ENCODE measurements at places on chromosomes 16 and 17.

GRCh38 chr16:68086860-68087268 lies 1.7 kb downstream of the NFATC3 start:
- no peak for DNase-seq

DNA sequence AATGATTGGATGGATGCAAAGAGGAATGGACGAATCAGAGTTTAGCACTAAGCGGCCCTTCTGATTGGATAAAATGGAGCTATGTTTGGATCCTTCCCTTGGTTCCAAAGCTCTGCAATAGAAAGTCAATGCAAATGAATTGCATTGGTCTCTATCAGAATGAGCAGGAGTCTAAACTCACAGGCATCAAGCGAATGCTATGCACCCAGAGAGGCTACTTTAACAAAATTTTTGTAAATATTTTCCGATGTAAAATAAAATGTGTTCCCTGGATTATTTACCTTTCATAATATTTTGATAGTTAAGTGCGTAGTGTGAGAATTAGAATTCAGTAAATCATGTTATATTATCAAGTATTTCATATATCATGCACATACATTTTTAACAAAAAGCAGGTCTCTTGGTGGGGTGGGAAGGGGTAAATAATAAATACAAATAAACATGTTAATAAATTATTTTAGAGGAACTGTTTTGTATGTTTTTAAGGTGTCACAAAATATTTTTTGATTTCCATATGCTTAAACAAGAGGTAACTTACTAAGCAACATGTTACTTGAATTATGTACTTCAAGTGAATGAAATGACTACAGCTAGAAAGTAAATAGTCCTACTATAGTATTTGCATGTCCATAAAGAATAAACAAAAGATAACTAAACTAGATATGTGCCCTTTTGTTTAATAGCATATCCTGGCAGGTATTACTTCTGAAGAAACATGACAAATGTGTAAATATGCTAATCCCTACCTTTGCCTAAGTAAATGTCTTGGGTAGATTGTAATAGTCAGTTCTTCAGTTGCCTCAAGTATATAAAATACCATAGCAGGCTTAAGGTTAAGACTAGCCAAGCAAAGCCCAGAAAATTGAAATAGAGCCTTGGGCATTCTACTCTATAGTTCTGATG lies 4.4 kb upstream of the UNK start:
- DNase-seq = no peak

- DNase-seq = no peak
Observed at GRCh38 chr17:77841742-77842527, 116.6 kb upstream of the TNRC6C start.

GRCh38 chr17:27751622-27752490 lies 48.5 kb downstream of the NOS2 start:
- no peak for DNase-seq

DNA sequence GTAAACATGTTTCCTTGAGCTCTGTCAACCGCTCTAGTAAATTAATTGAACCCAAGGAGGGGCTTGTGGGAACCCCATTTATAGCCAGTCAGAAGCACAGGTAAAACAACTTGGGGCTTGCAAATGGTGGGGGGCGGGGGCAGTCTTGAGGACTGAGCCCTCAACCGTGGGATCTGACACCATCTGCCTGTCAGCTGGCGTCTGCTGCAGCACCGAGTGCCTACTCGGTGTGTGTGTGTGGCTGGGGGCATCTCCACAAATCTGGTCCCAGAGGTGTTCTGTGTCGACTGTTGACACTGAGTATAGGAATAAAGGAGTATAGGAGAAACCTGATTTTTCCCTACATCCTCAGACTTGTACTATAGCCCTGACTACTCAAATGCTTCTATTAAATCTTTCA lies 20.6 kb downstream of the CREBBP start:
- no peak for DNase-seq

DNA sequence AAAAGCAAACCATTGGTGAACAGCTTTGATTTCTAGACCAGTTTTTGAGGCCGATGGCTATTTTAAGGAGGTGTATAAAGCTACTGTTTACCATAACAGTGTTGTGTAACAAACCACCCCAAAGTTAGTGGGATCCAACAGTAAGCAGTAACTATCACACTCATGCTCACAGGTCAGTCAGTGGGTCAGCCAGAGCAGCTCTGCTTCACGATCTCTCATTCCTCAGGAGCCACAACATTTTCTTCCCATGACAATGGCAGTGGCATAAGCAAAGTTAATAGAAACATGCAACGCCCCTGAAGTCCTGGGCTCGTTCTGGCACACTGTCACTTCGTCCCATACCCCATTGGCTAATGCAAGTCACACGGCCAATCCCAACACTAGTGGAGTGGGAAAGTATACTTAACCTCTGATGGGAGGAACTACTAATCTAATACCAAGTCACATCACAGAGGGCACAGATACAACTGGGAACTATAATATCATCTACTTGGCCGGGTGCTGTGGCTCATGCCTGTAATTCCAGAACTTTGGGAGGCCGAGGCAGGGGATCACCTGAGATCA lies 28.0 kb upstream of the B4GALNT2 start:
- no peak for DNase-seq

All from stimulated activated CD4-positive, alpha-beta T cell treated with anti-CD3 and anti-CD28 coated beads, Interleukin-12 subunit alpha, Interleukin-12 subunit beta, amount 100 ng/mL, for 48 hours (primary cell).